ENCODE measurements at places on chromosomes 1 and 21.
A peak's percentile ranks its signal among the peaks of the same experiment; 100 is the strongest.

DNA sequence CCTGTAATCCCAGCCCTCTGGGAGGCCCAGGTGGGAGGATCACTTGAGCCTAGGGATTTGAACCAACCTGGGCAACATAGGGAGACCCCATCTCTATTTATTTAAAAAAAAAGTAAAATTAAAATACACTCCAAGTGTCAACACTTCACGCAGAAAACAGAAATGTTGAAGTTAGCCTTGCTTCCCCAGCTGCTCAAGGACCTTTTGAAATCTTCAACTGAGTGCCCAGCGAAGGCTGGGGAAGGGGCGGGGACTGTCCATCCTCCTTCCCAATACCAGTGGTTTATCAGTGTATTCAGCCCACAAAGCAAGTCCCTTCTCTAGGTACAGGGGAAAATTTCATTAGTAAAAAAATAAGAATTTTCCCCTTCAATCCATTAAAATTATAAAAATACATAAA, 2.2 kb upstream of the DNAJC28 start:
- no peak for DNase-seq

DNA sequence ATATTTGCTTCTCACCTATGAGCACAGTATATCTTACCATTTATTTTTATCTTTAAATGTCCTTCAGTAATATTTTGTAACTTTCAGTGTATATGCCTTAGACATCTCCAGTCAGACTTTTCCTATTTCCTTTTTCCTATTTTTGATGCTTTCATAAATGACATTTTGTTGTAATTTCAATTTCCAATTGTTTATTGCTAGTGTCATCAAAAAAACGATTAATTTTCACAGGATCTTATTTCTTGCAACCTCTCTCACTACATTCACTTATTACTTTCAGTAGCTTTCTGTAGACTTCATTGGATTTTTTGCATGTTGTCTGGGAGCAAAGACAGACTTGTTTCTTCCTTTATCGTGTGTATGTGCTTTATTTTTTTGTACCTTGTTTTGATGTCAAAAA, 602.4 kb downstream of the AJAP1 start:
- DNase-seq = no peak

DNA sequence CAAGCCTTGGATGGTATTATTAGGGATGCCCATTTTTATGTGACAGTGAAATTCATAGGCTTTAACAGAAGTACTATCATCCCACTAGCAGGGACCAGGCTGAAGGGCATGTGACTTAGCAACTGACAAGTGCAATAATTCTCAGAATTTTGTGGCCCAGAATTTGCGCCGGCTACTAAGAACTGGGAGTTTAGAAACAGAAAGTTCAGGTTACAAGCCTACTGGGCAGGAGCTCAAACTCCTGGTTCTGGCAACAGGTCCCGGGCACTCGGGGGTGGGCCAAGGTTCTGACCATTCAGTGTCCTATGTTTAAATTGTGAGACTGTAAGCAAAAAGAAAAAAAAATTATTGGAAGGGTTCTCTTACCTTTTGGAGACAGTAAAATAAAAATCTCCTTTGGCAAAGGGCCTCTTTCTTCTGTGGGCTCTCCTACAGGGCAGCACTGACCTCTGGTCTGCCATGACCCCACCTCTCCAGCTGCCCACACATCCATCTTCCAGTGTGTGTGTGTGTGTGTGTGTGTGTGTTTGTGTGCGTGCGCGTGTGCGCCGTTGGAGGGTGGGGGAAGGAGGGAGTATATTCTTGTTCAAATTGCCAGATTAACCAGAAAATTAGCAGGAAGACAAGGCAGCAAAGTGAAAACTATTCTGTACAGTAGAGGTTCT, 26.1 kb downstream of the IRF2BP2 start:
- DNase-seq = no peak

- no peak for DNase-seq
These were observed 153.4 kb downstream of the SIPA1L2 start for GRCh38 chr1:232476538-232476950.

DNA sequence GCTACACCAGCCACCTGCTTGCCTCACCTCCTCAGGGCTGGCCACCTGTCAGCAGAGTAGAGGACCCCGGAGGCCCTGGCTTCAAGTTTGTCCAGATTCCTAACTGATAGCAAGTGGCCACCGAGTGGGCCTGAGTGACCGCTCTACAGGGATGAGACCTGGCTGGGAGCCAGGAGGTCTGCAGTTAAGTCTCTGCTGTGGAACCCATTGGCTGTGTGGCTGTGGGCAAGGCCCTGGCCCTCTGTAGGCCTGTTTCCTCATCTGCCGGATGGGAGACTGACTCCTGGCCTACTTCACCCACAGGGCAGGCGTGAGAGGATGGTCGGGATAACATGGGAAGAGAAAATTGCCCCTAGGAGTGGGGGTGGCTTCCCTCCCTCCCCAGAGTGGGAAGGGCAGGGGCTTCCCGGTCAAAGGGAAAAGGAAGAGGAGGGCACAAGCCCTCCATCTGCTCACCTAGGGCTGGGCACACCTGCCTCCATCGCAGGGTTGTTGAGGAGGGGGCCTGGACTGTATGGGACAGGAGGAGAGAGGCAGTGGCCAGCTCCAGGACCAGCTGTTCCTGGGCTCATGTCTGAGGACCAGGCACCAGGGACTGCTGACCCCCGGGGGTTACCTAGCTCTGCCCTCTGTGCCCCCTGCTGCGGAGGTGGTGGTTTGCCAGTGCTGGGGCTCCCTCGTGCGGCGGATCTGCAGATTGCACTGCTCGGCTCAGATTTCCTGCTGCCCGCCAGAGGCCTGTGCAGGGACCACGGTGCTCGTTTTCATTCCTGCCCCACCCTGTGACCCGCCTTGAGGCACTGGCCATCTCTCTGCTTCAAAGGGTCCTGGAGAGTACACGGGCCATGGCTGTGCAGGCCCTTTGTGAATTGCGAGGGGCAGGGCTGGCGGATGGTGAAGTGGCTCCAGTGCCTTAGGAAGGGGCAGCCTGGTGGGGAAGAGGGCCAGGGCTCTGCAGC, 9.1 kb upstream of the MTFR1L start:
- peak; percentile 72 for DNase-seq

Measured in activated gamma-delta T cell treated with anti-CD3 and anti-CD28 coated beads, Interleukin-2, amount 50 U/mL, for 16 hours (primary cell).